ENCODE measurements at places on chromosomes 5 and 9. TPM values are rescaled to one million over a fixed set of nuclear protein-coding genes. Genes with fewer than 3 reads are reported as not detected.

Gene CERCAM
- total RNA-seq = 50.4 TPM

Gene PHYHD1
- total RNA-seq = 71.2 TPM

Gene SV2C
- not detected for total RNA-seq

Gene SPATA9
- 0.20 TPM for total RNA-seq

Gene C5orf58
- total RNA-seq = not detected

Gene IL4
- not detected for total RNA-seq

Gene IFNA13
- total RNA-seq = not detected

Gene ADCY2
- not detected for total RNA-seq

Gene FSTL4
- total RNA-seq = not detected

Gene NPR2
- 13.9 TPM for total RNA-seq

Gene ALDH7A1
- 29.7 TPM for total RNA-seq

Gene PCA3
- 0.05 TPM for total RNA-seq

Gene SPAAR
- not detected for total RNA-seq

Gene RANBP3L
- total RNA-seq = under 0.01 TPM

Gene DBH
- not detected for total RNA-seq

Gene PCDHA11
- 5.4 TPM for total RNA-seq

Gene ORM2
- total RNA-seq = not detected

Gene BRD9
- total RNA-seq = 34.2 TPM

Gene TXNDC8
- not detected for total RNA-seq

Gene CRB2
- total RNA-seq = 0.17 TPM

Gene PKD2L2
- not detected for total RNA-seq

Gene SMIM32
- total RNA-seq = not detected

Gene PCDHGB4
- 12.5 TPM for total RNA-seq

Gene TNFSF15
- 1.3 TPM for total RNA-seq

Gene TOR2A
- 3.3 TPM for total RNA-seq

Data from renal cortical epithelial cell (primary cell).